Activated CD4-positive, alpha-beta T cell treated with anti-CD3 and anti-CD28 coated beads for 24 hours (primary cell): ENCODE measurements at places on chromosomes 13 and 19.

DNA sequence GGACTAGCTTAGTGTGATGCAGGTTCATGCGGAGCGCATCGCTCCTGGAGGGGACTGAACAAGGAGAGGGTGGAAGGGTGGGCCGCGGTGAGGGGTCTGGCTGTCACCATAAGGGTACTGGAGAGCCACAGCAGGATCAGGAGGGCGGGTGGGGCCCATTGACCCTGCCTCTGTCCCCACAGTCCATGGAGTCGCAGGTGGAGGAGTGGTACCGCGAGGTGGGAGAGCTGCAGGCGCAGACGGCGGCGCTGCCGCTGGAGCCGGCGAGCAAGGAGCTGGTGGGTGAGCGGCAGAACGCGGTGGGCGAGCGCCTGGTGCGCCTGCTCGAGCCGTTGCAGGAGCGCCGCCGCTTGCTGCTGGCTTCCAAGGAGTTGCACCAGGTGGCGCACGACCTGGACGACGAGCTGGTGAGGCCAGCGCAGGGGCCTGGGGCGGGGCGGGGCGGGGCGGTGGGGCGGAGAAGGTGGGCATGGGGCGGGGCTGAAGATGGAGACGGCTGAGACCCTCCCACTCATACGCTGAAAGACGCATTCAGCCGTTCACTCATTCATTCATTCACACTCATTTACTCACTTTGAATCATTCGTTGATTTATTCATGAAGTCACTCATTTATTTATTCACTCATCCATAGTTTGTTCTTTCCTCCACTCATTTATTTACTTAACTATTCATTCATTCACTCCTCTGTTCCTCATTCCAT is 27.5 kb upstream of the SHKBP1 start:
- peak; percentile 68 for DNase-seq

GRCh38 chr13:40116008-40116407 is 460.5 kb downstream of the COG6 start:
- DNase-seq: no peak

DNA sequence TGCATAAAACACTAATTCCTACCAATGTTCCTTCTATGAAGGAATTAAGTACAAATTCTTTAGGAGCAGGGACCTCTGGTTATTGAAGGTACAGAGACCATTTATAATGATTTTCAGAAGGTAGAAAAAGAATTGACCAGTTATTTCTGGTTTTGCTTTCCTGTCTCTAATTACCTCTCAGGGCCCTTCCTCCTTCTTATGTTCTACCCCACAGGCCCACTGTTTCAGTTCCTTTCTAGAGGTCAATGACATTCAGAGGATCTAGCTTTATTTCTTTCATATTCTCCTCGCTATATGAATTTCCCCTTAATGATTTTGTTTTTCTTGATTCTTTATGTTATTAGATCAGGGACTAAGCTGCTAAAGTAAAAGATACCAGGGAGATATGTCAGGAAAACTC is 345.0 kb upstream of the SPRY2 start:
- DNase-seq: no peak

DNA sequence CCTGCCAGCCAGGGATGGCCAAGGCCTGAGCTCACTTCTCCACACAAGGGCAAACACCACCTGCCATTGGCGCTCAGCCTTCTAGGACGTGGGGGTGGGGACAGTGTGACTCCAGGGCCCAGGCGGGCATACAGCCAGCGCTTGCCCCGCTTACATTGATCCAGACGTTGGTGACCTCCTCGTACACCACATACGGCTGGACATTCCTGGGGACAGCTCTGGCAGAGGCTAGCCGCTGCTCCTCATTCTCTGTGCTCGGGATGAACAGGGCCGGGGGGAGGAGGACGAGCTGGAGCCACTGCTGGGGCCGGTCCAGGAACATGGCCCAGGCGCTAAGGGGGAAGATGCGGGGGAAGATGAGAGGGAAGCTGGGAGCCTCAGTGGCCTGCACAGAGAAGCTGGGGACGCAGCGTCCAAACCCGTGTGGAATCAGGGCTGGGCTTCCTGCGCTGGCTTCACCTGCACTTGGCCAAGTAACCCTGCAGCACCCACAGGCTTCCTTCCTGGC is 25.1 kb upstream of the MYDGF start:
- DNase-seq: no peak
